ENCODE measurements at places on chromosomes 12 and 14.

DNA sequence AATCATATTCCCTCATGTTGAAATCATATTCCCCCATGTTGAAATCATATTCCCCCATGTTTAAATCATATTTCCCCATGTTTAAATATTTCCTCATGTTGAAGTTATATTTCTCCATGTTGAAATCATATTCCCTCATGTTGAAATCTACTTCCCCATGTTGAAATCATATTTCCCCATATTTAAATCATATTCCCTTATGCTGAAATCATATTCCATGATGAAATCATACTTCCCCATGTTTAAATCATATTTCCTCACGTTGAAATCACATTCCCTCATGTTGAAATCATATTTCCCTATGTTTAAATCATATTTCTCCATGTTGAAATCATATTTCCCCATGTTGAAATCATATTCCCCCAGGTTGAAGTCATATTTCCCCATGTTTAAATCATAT lies 34.6 kb upstream of the ADGRD1 start:
- DNase-seq, result no peak

- no peak for DNase-seq
Measured at GRCh38 chr12:62438098-62438692, 28.4 kb upstream of the MON2 start.

GRCh38 chr12:67504026-67504425 lies 144.5 kb upstream of the DYRK2 start:
- DNase-seq, result no peak

DNA sequence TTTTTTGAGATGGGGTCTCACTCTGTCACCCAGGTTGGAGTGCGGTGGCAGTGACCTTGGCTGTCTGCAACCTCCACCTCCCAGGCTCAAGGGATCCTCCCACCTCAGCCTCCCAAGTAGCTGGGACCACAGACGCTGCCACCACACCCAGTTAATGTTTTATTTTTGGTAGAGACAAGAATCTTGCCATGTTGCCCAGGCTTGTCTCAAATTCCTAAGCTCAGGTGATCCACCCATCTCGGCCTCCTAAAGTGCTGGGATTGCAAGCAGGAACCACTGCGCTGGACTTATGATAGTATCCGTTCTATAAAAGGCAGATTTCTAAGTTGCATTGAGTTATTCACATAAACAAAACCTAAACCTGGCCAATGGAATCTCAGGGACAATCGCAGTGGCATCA lies 321.1 kb upstream of the PRICKLE1 start:
- no peak for DNase-seq

- DNase-seq, result no peak
Measured at GRCh38 chr12:49798248-49798647, 30.0 kb downstream of the NCKAP5L start.

GRCh38 chr12:39227218-39227617 lies 215.7 kb downstream of the KIF21A start:
- DNase-seq, result no peak

DNA sequence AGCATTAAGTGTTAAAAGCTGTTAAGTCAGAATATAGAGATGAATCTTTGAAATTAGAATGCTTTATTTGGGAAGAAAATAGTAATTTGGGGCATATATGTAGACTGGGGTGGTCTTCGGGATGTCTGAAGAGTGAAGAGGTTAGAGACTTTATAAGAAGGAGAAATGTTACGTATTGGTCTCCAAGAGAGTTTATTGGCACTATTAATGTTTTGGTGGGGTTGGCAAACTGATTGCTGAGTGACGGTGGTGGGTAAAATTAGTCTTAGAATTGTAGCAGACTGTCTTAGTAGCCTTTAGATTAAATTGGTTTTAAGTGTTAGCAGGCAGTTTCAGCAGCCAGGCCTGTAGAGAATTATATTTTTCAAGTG lies 4.9 kb upstream of the ATP23 start:
- no peak for DNase-seq

DNA sequence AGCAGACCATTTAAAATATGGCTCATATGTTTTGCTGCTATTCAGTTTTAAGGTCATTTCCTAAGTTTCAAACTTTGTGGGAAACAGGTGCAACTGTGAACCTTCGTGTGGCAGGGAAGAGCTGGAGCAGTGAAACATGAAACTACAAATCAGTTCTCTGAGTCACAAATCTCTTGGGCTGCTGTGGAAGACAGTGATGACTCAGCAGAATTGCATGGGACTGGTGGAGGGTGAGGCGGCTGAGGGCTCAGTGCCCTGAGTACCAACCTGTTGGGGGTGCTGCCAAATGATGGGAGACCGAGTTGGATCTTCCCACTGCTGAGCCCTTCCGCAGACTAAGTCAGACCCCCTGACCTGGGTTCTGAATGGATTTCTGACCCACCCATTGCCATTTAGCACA lies 8.4 kb upstream of the CALM1 start:
- DNase-seq, result no peak

GRCh38 chr12:42119085-42119633 lies 25.5 kb downstream of the GXYLT1 start:
- DNase-seq, result no peak

DNA sequence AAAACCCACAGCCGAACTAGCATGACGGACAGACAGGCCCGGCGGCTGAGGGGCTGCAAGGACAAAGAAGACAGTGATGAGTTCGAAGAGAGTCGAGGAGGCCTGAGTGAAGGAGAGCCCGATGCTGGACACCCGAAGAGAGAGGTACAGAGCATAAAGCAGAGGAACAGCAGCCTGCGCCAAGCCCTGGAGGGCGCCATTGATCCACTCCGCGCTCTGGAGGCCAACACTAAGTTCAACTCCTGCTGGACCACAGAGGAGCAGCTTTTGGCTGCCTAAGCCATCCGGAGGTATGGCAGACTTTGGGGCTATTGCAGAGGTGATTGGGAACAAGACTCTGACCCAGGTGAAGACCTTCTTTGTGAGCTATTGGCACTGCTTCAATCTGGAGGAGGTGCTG lies 7.8 kb upstream of the PLXNC1 start:
- DNase-seq, result no peak

DNA sequence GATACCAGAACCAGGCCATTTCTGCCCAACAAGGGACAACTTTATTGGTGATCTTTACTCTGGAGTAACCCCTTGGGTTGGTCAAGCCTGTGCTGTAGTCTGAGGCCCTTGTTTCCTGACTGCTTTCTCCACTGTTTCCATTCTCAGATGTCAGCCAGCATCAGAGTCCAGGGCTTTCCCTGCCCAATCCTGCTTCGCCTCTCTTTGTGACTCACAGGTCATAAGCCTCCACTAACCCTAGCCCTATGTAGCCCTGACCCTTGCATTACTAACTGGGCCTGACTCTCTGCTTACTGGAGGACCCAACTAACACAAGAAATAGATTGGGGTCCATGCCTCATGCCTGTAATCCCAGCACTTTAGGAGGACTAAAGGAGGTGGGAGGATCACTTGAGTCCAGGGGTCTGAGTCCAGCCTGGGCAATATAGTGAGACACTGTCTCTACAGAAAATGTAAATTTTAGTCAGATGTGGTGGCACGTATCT lies 8.6 kb upstream of the SNRNP35 start:
- no peak for DNase-seq

GRCh38 chr12:15540005-15540404 lies 217.7 kb downstream of the PTPRO start:
- no peak for DNase-seq

GRCh38 chr12:67957383-67957782 lies 31.9 kb upstream of the IFNG-AS1 start:
- no peak for DNase-seq

DNA sequence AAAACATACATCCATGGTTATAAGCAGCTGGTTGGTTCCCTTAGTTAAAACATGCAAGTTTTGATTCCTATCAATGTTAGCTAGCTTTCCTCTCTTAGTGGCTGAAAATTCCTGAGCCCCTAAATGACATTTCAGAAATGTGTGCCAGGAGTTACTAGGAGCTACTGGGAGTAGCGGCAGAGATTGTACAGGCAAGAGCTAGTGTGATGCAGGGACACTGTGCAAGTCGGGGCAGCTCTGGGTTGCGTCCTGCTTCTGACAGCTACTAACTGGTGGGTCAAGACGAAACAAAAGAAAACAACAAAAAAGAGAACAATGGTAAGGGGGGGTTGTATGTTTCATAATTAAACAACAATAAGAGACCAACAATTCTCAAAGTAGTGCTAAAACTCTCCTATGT lies 35.4 kb downstream of the LRIG3 start:
- DNase-seq, result no peak

GRCh38 chr12:124586756-124587155 lies 19.3 kb upstream of the NCOR2 start:
- DNase-seq, result no peak

DNA sequence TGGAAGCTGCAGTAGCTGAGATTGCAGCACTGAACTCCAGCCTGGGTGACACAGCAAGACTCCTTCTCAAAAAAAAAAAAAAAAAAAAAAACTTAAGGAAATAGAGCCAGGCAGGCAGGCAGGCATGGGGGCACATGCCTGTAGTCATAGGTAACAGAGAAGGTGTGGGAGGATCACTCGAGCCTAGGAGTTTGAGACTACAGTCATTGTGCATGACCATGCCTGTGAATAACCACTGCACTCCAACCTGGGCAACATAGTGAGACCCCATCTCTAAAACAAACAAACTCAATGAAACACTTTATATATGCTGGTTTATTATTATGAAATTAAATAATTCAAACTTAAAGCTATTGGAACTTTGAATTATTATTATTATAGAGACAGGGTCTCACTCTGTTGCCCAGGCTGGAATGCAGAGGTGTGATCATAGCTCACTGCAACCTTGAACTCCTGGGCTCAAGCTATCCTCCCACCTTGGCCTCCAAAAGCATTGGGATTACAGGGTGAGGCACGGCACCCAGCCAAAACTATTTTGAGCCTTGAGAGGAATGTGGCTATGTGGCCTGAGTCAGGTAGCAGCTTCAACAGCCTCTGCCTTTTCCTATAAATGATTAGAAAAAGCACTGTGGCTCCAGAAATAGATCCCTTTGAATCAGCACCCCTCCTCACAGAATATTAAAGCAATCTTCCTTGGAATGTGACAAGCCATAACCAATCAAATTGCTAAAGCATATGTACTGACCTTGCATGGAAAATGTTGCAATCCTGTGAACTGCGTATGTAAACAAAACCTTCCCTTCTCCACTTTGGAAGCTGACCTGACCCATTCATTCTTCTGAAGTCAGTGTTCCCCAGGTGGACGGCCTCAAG lies 34.7 kb upstream of the YY1 start:
- no peak for DNase-seq

GRCh38 chr14:89983375-89983774 lies 27.6 kb downstream of the TDP1 start:
- no peak for DNase-seq

DNA sequence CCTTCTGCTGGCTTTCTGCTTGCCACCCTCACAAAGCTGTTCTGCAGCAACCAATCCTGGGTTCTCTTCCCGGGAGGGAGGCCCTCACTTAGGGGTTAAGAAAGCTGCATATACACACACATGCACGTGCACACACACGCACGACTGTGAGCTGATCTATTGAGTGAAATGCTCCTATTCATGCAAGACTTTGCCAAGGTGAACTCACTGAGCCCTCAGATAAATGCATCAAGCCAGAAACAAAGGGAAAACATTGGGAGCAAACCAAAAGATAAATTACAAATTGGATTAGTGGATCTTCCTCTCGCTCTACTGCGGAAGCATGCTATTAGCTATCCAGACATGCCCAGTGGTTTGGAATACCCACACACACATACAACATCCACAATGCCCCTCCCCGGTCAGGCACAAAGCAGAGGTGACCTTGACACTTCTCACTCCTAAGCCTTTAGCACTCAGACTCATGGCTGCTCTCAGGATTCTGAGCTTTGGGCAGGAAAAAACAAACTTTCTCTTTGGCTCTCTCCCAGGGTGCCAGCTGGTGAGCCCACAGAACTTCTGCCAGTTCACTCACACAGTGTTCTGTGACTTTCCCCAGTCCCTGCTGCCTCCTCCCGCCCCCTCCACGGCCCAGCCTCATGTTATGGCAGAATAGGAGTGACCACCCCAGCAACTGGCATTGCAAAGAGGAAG lies 320.0 kb downstream of the DPF3 start:
- DNase-seq, result no peak

DNA sequence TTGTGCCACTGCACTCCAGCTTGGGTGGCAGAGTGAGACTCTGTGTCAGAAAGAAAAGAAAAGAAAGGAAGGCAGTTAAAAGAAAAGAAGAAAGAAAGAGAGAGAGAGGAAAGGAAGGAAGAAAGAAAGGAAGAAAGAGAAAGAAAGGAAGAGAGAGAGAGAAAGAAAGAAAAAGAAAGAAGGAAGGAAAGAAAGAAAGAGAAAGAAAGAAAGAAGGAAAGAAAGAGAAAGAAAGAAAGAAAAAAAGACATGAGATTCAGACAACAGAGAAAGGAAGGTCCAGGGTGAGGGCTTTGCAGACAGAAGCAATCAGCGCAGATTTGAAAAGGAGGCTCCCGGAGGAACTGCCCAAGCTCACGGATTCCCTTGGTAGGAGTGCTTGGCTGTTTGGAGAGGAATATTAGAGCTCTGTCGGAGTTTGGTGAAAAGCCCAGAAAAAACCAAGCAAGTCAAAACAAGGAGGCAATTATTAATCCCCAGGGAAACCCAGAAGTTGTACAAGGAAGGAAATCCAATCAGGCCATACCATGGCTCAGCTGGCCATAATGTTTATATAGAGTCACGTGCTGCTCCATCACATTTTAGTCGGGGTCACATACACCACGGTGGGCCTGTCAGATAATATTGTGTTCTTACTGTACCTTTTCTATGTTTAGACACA lies 11.6 kb upstream of the CCDC85C start:
- no peak for DNase-seq

DNA sequence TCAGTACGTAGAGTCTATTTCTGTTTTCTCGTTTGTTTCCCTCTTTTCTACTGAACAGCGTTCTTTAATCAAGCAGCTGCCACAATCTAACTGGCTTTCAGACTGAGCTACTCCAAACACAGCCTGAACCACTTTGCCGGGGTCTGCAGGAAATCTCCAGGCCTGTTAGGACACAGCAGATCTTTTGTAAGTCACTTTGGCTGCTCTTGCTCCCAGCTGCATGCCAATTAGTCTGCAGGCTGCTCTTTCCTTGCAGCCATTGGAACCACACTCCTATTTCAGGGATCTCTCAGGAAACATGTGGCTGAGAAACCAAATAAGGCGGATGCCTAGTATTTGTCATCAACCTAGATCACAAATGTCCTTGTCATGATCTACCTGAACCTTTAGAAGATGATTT lies 73.6 kb downstream of the TMTC1 start:
- DNase-seq, result no peak

DNA sequence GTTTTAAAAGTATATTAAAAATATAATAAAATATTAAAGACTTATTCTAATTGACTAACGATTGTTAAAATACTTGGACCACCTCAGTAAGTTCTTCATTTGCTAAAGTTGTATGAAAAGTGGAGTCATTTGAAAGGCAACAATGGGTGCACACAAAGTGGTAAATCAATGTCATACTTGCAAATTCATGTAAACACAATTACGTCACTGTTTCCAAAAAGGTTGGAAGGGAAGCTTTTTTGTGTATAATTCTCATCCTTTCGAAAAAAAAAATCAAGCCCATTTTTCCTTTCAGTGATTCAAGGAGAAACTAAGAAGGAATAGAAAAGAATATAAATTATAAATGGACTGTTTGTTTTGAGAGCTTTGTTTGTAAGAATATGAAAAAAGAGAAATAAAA lies 166.2 kb downstream of the PIK3C2G start:
- no peak for DNase-seq

- DNase-seq, result no peak
Measured at GRCh38 chr14:36585100-36585499, 2.7 kb upstream of the NKX2-8 start.
